EH (cell line): ENCODE measurements at places on chromosomes 7 and 10.

DNA sequence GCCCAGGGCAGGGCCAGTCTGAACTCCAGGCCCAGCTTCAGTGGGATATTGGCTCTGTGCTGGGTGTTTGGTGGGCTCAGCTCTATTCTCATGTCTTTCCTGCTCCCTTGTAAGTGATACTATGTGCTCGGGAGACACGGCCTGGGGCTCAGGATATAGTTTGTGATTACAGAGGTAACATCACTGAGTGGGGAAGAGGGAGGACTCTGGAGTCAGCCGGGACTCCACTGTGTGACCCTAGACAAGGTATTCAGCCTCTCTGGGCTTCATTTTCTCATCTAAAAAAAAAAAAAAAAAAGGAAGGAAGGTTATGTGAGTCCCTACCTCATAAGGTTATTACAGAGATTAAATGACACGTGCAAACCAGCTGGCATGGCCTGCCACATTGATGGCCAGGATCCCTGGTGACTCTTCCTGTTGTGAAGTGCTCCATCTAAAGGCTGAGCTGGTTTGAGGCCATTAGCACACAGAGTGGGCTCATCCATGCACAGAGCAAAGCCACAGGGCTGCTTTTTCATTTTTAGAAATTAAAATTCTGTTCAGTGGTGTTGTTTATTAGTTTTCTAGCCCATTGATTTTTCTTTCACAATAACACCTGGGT, 15.7 kb downstream of the SLC13A4 start:
- DNase-seq = peak; percentile 13

- peak; percentile 47 for DNase-seq
Measured at GRCh38 chr7:101243646-101244374, 1.1 kb downstream of the FIS1 start.

GRCh38 chr10:131645756-131646155, 255.1 kb upstream of the PPP2R2D start:
- no peak for DNase-seq

GRCh38 chr10:132574783-132575319, 37.3 kb downstream of the INPP5A start:
- peak; percentile 87 for DNase-seq

- DNase-seq = no peak
Measured at GRCh38 chr7:134461916-134462315, 3.0 kb upstream of the AKR1B1 start.

- DNase-seq = no peak
Measured at GRCh38 chr10:3002304-3002703, 65.0 kb upstream of the PFKP start.

GRCh38 chr7:112481833-112482670, 1.3 kb downstream of the LSMEM1 start:
- DNase-seq = peak; percentile 98

DNA sequence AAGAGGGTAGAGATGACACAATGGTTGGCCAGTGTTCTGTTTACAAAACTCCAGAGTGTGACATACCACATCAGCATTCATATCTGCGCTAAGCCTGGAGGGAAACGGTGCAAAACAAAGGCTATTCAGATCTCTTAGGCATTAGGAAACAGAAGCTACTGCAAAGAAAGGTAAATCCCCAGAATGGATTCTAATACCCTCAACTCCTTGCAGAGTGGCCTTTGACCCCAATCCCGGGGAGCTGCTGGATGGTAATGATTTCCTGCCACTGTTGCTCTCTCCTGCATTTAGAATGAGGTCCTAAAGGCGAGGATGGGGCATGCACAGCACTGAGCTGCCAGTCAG, 65.2 kb downstream of the AOAH start:
- DNase-seq = peak; percentile 81

DNA sequence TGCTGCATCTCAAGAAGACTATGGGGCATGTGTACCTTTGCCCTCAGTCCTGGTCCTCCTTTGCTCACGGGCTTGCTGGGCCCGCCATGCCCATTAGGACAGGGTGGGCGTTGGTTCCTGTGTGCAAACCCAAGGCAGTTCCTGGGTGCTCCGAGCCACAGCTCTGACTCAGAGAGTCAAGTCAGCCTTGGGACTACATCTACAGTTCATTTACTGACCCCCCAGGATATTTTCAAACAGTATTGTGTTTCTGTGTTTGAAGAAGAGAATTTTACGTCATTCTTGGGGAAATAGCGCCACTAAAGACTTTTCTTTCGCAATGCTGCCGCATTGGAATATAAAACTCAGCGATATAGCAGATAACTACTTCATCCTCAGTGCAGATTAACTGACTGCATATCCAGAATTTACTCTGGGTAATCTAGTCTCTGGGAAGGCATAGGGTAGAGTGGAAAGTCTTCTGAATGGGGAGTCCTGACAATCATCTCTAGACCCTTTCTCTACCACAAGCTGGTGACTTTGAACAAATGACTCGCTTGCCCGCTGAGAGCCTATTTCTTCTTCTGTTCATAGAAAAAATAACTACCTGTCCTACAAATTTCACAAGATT, 638.9 kb upstream of the FZD8 start:
- peak; percentile 15 for DNase-seq

DNA sequence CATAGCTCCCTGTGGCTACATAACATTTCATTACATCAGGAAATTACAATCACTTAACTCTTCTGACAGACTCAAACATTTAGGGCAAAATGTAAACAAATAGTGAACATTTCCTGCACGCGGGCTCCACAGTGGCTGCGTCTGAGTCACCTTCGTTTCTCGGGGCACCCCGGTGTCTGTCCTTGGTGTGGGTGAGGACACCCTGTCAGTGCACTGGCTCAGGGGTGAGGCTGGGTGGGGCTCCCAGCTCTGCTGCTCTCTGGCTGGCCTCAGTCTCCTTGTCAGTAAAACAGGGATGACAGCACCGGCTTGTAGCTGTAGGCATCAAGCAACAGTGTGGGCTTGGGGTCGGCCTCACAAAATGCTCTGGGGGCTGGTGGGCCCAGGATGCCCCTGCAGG, 237.1 kb upstream of the SHH start:
- DNase-seq = no peak

DNA sequence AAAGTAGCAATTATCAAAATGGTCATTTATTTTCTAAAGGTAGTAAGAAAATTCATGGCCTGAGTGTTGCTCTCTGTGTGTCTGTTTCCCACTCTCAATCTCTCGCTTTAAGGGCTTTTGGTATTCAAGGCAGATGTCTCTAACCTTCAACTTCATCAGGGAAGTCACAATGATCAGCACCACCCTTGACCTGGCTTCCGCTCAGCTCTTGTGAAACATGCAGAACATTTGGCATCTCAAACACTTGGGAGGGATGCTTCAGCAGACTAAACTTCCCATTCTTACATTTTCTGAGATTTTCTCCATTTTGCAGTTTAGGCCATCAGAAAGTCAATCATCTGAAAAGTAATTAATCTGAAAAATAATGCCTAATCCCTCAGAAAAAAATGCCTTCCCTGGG, 129.8 kb downstream of the AOAH start:
- no peak for DNase-seq

DNA sequence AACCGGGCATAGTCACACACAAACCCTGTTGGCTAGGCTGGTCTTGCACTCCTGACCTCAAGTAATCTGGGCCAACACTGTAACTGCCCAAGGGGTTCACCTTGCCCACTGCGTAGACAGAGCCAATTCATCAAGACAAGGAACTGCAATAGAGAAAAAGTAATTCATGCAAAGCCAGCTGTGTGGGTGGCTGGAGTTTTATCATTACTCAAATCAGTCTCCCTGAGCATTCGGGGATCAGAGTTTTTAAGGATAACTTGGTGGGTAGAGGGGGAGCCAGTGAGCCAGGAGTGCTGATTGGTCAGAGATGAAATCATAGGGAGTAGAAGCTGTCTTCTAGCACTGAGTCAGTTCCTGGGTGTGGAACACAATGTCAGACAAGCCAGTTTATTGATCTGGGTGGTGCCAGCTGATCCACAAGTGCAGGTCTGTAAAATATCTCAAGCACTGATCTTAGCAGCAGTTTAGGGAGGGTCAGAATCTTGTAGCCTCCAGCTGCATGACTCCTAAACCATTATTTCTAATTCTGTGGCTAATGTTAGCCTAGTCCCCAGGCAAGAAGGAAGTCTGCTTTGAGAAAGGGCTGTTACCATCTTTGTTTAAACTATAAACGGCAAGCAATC, 15.6 kb upstream of the FXYD4 start:
- DNase-seq = peak; percentile 52

DNA sequence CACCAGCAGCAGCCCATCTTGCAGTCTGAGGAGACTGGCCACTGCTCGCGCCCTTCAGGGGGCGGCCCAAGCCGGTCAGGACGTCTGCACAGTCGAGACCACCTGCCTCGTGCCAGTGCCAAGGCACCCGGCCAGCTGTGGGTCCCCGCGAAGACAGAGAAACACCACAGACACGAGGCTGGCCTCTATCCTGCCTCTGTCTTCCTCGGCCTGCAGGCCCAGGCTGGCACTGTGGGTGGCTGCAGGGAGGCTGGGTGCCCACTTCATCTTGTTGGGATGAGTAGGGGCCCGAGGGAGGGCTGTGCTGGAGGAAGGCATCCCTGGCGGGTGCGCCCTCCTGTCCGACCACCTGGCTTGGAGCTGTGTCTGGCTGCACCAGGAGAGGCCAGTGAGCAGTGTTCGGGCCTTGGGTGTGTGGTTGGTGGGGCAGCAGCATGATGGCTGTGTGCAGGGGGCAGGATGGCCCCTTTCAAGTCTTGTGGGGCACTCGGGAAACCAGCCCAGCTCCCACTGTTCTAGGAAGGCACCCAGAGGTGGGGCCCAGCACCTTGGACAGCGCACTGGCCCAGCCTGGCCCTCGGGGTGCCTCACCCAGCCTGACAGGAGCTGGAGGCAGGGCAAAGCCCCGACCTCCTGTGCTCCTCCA, 7.3 kb downstream of the DPYSL4 start:
- peak; percentile 47 for DNase-seq

DNA sequence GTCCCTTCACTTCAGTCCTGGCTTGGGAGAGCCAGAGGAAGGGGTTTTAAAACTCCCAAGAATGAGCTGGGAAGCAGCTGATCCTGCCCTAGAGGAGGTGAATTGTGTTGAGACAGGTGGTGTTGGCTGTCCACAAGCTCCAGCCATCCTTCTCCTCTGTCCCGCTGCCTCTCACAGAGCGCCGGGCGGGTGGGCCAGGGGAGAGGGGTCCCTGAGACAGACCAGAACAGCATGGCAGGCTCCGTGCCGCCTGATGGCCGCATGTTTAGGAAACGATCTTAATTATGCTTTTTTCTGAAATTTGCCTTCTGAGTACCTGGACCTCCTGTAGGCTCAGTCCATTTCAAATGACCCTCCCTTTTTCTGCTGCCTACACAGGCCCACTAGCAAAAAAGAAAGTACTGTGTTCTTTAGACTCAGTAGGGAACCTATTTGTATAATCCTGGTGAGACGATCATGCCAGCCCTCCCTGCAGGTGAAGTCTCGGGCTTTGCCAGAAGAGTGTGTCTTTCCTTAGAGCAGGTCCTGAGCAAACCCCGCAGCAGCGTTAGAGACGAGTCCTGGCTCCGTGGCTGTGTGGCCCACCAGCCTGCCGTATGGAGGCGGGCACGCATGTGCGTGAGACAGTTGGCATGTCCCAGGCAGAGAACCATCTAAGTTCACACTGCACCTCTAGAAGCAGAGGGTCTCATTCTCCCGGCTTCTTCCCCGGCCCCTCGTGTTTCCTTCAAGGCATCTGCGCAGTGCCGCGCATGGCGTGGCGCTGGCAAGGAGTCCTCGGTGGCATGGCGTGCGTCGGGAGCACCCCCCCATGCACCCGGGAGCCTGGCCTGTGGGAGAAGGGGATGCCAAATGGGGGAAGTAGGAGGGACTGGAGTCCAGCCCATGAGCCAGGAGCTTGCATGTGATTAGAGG, 26.3 kb upstream of the PWWP2B start:
- DNase-seq = no peak

DNA sequence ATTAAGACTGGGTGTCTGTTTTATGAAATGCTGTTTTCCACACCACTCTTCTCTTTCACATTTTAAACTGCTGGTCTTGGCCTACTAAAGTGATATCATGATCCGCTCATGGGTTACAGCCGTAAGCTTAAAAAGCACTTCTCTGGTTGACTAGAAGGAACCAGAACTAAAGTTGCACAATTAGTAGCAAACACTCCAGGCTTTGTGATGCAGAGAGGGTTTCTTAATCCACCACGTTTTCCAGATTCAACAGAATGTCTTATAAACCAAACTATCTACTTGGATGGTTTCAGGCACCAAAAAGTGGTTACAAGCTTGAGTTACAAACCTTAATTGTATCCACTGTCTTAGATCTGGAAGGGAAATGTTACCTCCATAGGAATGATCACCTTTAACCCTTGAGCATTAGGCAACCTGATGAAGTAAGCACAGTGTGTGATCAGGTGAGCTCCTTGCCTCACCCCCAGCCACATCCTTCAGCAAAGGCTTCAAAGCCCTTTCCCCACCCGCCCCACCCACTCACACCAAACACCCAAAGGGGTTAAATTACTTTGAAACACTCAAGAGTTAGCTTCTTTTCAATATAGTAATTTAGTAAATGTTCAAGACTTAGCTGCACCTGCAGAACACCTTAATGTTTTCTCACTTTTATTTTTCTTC, 3.5 kb downstream of the ELMO1 start:
- DNase-seq = no peak

- no peak for DNase-seq
Measured at GRCh38 chr7:150432915-150433892, 17.2 kb upstream of the GIMAP8 start.

DNA sequence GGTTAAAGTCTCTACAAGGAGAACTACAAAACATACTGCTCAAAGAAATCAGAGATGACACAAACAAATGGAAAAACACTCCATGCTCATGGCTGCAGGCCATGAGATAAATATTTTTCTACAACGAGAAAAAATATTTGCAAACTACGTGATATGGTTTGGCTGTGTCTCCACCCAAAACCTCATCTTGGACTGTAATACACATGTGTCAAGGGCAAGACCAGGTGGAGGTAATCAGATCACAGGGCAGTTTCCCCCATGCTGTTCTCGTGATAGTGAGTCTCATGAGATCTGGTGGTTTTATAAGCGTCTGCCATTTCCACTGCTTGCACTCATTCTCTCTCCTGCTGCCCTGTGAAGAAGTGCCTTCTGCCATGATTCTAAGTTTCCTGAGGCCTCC, 57.8 kb downstream of the COA1 start:
- DNase-seq = no peak

GRCh38 chr7:103637094-103637493, 191.1 kb upstream of the SLC26A5 start:
- peak; percentile 96 for DNase-seq

GRCh38 chr10:19576576-19576975, 239.7 kb upstream of the PLXDC2 start:
- DNase-seq = no peak

GRCh38 chr7:149875396-149875795, 1.6 kb downstream of the ATP6V0E2 start:
- DNase-seq = no peak

GRCh38 chr10:14116021-14116420, 214.7 kb downstream of the FRMD4A start:
- no peak for DNase-seq

GRCh38 chr7:112509402-112509801, 28.6 kb downstream of the LSMEM1 start:
- DNase-seq = no peak
